ENCODE measurements at places on chromosomes 12 and 14. TPM values are rescaled to one million over a fixed set of nuclear protein-coding genes. Genes with fewer than 3 reads are reported as not detected.

Gene MUCL1
- total RNA-seq, result not detected

DNA sequence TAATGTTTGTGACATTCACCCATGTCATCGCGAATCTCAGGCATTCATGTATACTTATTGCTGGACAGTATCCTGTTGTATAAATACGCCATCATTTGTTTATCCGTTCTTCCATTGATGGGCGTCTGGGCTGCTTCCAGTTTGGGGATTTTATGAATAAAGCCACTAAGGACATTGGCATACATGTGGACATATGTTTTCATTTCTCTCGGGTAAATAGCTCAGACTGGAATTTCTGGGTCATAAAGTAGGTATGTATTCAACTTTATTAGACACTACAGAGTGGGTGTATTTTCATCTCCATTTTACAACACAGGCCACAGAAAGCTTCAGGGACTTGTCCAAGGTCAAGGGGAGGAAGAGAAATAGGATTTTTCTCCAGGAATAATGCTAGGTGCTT, 48.9 kb downstream of the HRK start:
- no peak for ATAC-seq

DNA sequence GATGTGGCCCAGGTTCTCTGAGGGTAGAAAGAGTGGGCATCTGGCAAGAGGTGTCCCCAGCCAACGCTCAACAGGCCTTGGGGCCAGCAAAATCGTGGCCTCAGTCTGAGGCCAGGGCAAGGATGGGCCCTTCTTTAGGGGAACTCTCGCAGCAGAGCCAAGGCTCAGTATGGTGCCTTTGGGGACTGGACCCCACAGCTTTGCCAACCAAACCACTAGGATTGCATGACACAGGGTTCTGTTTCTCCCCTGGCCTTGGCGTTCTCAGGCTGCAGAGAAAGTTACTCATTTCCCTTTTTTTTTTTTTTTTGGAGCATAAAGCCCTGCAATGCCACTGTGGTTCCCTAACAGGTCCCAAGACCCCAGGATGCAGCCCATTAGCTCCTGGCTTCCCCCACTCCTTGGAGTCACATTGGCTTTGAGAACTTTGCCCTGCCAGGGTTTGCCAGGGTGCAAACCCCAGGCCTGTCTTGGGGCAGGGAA, 100.6 kb downstream of the LGMN start:
- ATAC-seq, result no peak

DNA sequence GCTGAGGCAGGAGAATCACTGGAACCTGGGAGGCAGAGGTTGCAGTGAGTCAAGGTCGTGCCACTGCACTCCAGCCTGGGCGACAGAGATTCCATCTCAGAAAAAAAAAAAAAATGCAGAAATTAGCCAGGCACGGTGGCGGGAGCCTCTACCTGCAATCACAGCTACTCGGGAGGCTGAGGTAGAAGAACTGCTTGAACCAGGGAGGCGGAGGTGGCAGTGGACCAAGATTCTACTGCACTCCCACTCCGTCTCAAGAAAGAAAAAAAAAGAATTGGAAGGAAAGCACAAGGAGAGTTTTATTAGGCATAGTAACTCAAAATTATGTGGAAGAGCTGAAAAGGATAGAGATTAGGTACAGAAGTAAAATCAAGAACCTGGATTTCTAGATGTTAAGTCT, 20.8 kb upstream of the AMHR2 start:
- no peak for ATAC-seq
